Right hindlimb (tissue), 1 donor: ENCODE measurements at places on chromosomes 12 and 14.

GRCh38 chr12:96343347-96343954 lies 56.8 kb downstream of the CDK17 start:
- no peak for DNase-seq

DNA sequence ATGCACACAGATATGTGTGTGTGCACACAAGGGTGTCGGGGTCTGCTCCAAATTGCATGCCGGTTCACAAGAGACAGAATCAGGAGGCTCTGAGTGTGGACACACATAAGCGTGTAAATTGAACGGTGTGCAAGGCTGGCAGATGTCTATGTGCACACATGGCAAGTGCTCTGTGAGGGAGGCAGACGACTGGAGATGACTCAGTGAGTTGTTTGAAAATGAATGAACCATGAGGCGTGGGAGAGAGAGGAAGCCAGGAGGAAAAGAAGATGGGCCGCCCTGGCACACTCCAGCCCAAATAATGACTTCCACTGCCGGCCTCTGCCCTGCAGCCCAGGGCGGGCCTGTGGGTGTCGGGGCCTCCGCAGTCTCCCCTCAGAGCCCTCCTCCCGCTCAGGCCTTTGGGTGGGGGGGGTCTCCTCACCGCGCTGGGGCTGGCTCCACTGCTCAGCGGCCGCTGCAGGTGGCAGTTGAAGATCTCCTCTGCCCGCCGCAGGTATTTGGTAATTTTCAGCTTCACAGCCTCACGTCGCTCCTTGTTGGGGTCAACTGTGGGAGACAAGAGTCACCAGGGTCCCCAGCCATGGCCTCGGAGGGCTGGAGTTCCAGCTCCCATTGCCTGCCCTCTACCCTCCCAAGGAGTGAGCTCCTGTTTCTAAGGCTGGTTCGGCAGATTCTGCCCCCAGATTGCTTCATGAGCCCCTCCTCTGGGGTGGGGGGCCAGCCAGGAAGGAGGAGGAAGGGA lies 3.5 kb downstream of the RPS6KL1 start:
- no peak for DNase-seq

DNA sequence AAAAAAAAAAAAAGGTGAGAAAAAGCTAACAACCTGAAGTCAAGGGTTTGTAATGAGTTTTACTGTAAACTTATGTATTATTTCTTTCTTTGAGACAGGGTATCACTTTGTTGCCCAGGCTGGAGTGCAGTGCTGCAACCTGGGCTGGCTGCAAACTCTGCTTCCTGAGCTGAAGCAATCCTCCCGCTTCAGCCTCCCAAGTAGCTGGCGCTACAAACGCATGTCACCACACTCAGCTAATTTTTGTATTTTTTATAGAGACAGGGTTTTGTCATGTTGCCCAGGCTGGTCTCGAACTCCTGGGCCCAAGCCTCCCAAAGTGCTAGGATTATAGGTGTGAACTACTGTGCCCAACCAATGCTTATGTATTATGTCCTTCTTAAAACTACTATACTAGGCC lies 9.2 kb downstream of the ATF7 start:
- no peak for DNase-seq

DNA sequence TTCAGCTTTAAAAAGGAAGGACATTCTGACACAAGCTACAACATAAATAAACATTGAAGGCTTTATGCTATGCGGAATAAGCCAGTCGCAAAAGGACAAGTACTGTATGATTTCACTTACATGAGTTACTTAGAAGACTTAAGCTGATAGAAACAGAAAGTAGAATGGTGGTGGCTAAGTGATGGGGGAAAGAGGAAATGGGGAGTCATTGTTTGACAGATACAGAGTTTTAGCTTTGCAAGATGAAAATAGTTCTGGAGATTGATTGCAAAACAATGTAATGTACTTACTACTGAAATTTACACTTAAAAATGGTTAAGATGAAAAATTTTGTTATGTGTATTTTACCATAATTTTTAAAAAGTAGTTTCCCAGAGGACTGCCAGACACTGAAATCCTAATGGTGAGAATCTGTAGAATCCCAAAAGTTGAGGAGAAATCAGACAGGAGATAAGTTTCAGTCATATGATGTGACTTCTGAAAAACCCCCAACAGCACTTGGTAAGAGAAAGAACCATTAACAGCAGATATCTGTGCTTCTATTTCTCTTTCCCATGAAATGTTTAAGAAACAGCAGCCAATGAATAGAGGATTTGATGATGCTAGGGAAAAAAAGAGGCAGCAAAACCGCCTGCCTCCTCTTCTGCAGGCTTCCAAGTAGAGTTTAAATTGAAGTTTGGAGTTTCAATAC lies 16.6 kb upstream of the CLEC2A start:
- DNase-seq, result no peak

DNA sequence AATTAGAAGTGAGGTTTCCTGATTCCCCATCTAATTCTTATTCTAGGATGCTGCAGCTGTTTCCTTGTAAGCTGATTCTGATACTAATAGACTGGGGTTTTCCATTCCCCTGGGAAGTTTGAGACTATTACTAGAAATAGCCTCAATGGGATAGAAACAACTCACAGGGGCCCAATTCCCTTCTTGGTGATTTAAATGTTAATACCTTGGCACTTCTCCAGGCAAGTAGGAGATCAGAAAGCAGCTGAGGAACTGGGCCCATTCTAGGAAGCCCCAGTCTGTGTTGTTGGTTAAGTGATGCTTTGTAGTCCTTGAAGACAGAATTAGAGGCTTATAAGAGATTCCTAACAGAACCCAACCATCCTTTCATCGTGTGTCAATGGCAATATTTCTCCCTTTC lies 407.0 kb upstream of the SEL1L start:
- no peak for DNase-seq

GRCh38 chr12:27385766-27386564 lies 53.3 kb downstream of the BMAL2 start:
- DNase-seq, result no peak

GRCh38 chr14:101705733-101706508 lies 55.6 kb upstream of the PPP2R5C start:
- peak; percentile 66 for DNase-seq

DNA sequence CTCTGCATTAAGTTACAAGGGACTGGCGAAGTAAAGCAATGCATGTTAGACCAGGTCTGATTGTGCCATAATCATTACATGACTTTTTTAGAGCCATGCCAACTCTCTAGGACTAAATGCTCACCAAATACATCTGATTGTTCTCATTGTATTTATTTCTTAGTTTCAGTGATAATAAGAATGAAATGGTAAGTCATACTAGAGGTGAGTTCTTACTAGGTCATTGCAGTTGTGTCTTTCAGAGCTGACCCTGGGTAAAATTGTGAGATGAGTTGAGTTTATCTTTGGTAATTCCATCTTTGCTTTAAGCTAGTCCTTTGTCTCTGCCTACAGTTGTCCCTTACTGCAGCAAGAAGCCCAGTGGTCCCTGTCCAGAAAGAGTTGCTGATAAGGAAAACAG lies 73.2 kb downstream of the PRKCH start:
- no peak for DNase-seq

GRCh38 chr12:107492393-107493134 lies 193.0 kb upstream of the PWP1 start:
- DNase-seq, result no peak

GRCh38 chr12:122862110-122862634 lies 26.9 kb downstream of the HIP1R start:
- DNase-seq, result peak; percentile 56

- DNase-seq, result no peak
Measured at GRCh38 chr12:14514946-14515345, 52.7 kb downstream of the PLBD1 start.

DNA sequence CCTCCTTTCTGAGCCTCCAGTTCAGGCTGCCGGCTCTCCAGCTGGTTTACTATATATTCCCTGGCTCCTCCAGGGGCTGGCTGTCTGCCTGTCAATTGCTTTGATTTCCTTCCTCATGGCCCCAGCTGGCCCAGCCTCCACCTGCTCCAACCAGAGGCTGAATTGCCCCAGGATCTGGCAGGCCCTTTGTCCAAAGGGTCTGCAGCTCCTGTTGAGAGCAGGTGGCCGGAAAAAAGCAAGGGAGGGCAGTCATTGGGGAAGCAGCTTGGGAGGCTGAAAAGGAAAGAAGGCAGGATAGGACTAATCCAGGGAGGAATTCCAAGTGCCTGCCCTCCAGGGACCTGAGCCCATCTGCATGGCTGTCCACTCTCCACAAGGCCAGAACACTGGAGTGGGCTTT lies 25.3 kb downstream of the PAH start:
- no peak for DNase-seq

- DNase-seq, result no peak
Measured at GRCh38 chr12:11703378-11703777, 53.9 kb downstream of the ETV6 start.

DNA sequence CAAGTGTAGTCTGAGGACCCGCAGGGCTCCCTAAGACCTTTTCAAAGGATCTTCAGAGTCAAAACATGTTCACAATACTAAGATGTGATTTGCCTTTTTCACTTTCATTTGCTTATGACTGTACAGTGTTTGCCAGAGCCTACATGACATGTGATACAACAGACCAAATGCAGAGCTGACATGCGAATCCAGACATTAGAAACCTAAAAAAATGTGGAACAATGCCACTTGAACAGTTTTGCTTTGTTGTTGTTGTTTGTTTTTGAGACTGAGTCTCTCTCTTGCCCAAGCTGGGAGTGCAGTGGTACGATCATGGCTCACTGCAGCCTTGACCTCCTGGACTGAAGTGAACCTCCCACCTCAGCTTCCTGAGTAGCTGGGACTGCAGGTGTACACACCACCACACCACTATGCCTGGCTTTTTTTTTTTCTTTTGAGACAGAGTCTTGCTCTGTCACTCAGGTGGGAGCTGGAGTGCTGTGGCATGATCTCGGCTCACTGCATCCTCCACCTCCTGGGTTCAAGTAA lies 5.3 kb upstream of the RAB35 start:
- no peak for DNase-seq

DNA sequence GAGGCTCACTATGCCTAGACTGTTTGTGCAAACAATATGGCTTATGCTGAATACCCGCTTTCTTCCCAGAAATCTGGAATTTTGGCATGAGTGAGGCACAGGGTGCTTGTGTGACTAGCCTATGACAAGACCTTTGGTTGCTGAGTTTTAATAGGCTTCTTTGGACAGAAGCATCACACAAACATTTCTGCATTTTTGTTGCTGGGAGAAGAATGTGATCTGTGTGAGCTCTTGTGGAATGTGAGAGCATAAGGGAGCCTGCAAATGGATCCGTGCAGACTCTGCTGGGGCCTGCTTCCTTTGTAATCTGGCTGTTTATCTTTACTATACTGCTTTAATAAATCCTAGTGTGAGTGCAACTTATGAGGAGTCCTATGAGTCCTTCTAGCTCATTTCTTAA lies 83.0 kb upstream of the ZDHHC17 start:
- DNase-seq, result no peak

GRCh38 chr14:54985156-54985555 lies 41.7 kb downstream of the WDHD1 start:
- DNase-seq, result no peak

- DNase-seq, result no peak
Measured at GRCh38 chr12:51346581-51346980, at the start of gene CELA1. TSS of gene CELA1 (minus strand) at chr12:51346679. CDS start at chr12:51346638, 41 bp downstream.

GRCh38 chr12:45966486-45966885 lies 23.9 kb downstream of the SCAF11 start:
- DNase-seq, result no peak

DNA sequence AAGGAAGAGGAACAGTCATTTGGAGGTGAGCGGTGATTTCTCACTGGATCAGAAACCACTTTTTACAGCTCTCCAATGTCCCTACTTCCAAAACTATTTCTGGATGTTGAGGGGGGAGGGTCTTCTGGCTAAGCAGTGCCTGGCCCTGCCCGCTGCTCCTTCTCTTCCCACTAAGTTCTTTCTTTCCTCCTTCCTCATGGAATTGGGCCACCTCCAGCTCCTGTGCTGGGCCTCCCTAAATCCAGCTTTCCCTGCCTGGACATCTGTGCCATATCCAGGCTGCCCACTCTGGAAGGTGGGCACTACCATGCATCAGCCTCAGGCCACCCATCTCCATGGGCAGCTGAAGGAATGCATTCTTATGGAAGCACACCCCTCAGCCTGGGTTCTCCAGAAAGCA lies 11.5 kb downstream of the DHRS2 start:
- no peak for DNase-seq

DNA sequence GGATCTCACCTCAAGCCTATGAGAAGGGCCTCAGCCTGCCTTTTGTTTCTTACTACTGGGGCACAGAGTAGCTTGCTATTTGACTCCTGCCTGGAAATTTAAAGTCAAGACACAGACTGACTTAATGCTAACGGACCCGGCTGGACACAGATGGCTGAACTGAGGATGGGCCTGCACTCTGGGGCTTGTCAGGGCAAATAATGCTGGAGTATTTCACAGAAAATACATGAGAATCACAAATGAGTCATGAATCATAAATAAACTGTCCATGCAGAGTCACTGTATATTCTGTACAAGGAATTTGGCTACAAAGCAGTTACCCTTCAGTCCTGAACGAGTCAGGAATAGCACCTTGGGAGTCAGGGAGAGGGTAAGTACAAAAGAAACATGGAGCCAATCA lies 683.2 kb upstream of the FOXG1 start:
- DNase-seq, result no peak

DNA sequence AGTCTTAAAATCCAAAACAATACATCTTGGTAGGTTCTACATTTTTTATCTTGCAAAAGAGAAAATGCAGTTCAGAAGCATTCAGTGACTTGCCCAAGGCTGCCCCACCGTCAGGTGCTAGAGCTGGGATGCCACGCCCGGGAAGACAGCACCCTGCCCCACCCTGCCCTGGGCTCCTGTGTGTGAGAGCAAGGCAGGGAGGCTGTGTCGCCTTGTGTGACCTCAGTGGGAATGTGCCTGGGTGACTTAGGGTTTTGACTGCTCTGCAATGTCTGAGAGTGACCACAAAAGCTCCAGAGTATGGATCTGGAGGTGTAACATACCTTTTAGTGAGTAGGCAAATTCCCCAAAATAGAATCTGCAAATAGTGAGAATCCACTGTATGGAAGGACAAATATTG lies 60.0 kb downstream of the AACS start:
- no peak for DNase-seq

GRCh38 chr12:65327207-65328076 lies 49.0 kb downstream of the MSRB3 start:
- peak; percentile 65 for DNase-seq

DNA sequence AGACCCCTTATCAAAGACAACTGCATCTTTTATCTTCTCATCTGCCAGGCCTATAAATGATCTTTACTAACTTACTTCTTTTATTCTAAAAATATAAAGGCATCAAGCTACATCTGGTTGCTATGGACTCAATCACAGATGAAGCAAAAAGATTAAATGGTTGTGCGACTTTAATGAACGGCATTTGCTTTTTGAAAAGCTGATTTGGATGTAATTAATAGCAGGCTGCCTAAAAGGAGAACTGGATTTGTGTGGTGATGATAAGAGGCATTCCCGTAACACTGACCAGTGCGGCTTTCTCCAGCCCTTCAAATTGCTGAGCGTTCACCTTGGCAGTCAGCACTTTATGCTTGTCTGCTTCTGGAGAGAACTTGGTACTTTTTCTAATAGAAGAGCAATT lies 103.8 kb downstream of the ARMH4 start:
- DNase-seq, result no peak
